Endothelial cell (in vitro differentiated cells): ENCODE measurements at places on chromosomes 16 and 17.
A peak's percentile ranks its signal among the peaks of the same experiment; 100 is the strongest.

DNA sequence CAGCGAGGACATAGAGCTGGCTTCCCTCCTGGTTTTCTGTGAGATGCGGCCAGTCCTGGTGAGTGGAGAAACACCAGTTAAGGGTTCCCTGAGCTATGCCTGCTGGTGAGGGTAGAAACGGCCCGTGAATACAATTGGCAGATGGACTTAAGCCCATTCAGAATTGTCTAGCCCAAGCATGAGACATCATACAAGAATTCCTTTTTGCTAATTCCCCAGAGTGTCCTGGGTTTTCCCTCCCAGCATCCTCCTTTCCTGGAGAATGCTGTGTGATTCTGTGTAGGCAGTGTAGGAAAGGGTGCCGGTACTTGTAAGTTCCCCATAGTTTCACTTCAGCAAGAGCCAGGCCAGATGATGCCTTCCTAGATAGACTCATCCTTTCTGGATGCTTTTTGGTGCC is 65.1 kb downstream of the SDR42E1 start:
- no peak overlapping the region for H3K4me3 ChIP-seq
- no peaks in the 10 kb centered on the region for H3K27me3 ChIP-seq
- no peaks in the 10 kb centered on the region for H3K4me1 ChIP-seq

DNA sequence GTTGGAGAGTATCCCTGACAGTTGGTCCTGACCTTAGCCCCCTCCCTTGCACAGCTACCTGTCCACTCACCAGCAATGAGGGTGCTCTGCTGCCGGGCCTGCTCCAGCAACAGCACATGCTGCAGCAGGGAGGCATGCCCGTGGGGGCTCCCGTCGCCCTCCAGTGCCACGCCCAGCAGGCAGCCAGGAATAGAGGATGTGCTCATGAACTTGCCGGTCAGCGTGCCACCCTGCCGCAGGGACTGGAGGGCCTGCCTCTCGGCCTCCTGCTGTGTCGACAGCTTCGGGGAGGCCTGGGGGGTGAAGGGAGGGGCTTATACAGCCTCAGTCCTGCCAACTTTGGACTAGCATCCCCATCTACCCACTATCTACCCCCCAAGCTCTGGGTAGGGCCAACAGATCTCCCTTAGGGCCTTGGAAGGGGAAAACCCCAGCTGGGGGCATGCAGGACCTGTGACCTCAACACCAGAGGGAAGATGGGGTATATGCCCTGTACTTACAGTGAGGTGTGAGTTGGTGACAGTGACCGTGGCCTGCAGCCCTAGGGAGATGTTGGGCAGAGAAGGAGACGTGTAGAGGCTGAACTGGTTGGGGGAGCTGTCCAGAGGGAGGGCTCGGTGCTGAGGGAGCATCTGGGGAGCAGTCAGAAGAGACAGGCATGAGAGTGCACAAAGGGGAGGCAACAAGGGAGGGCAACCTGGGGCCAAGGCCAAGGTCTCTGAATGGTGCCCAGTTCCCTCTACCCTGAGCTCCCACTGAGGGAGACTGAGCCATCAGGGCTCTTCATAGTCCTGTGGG is 20.9 kb downstream of the G6PC3 start:
- peaks cover 16% of the 10 kb centered on the region for H3K27me3 ChIP-seq
- peak overlapping the region; percentile 73 for H3K4me3 ChIP-seq
- DNase-seq = no peak
- H3K27ac ChIP-seq = peak overlapping the region; percentile 48

GRCh38 chr16:16118337-16118736 is 105.0 kb downstream of the ABCC6 start:
- peaks cover 4% of the 10 kb centered on the region for H3K36me3 ChIP-seq
- H3K4me3 ChIP-seq = no peak overlapping the region
- H3K27ac ChIP-seq = no peak overlapping the region
- peaks cover 6% of the 10 kb centered on the region for H3K27me3 ChIP-seq

DNA sequence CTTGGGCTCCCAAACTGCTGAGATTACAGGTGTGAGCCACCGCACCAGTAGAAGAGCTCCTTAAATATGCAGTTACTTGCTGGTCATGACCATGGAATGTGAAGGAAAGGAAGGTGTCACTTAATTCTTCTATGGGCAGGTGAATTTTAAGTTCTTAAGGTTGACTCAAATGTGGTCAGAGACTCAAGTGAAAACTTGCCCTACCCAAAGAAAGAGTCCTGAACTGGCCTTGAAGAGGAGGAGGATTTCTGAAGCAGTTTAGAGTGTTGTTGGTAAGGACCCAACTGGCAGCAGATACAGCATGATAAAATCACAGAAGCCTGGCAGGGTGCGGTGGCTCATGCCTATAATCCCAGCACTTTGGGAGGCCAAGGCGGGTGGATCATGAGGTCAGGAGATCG is 29.4 kb downstream of the CHD9 start:
- peaks cover 4% of the 10 kb centered on the region for H3K27me3 ChIP-seq
- DNase-seq = no peak
- H3K4me3 ChIP-seq = no peak overlapping the region
- H3K27ac ChIP-seq = no peak overlapping the region

- H3K4me3 ChIP-seq = no peak overlapping the region
- no peak overlapping the region for H3K27ac ChIP-seq
- no peaks in the 10 kb centered on the region for H3K27me3 ChIP-seq
- no peak for DNase-seq
These were observed 7.7 kb upstream of the RASL10B start for GRCh38 chr17:35723735-35724134.

DNA sequence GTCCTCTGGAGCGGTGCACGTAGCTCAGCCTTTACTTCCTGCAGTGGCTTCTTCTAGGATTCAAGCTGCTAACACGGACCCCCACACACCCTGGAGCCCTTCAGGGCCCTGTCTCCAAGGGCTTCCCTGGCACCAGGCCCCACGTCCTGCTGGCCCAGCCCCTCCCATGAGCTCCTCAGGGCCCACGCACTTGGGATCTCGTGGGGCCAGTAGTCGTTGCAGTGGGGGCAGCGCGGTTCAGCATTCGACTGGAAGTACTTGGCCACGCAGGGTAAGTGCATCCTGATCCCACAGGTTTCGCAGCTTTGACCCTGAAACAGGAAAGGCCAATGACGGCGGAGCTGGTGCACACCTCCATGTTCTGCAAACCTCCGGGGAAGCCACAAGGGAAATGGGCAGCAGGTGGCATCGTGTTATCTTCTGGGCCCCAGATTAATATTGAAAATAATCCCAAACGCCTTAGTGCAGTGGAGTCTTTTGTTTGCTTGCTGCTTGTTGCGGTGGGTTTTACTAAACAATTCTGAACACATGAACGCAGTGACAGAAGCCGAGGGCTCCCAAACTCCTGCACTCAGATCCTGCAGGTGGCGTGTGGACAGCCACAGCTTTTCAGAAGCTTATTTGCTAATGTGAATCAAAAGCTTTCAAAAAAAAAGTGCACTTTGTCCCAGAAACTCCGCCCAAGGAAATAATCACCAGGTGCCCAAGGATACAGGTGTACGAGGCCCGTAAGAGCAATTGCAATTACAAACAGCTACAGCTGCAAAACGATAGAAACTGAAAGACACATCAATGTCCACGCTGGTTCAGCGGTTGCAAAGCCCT is 22.4 kb downstream of the KDM8 start:
- H3K4me1 ChIP-seq = peaks cover 4% of the 10 kb centered on the region
- H3K27ac ChIP-seq = no peak overlapping the region
- DNase-seq = no peak
- peaks cover 4% of the 10 kb centered on the region for H3K36me3 ChIP-seq
- H3K4me3 ChIP-seq = no peak overlapping the region

DNA sequence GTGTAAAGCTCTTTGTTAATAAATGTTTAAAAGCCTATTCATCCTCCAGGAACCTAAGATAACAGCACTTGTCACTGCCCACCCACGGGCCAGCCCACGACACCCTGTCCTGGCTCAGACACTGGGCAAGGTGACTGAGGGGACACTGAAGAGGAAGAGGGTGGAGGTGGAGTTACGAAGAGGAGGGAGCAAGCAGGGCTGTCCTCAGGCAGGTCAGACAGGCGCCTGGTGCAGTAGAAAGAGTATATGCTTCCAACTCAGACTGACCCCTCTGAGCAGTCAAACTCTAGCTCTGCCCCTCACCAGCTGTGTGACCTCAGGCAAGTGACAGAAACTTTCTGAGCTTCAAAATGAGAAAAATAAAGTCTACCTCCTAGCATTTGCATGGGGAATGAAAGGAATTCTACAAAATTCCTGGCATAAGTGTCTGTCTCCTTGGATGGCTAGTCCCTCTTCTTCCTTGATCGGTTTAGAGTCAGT is 22.8 kb downstream of the TEX2 start:
- DNase-seq = no peak
- no peak overlapping the region for H3K4me3 ChIP-seq
- H3K4me1 ChIP-seq = peaks cover 32% of the 10 kb centered on the region
- H3K36me3 ChIP-seq = no peaks in the 10 kb centered on the region
- H3K27ac ChIP-seq = no peak overlapping the region

GRCh38 chr16:88499292-88499691 is 46.2 kb downstream of the ZFPM1 start:
- H3K4me3 ChIP-seq = no peak overlapping the region
- H3K27ac ChIP-seq = no peak overlapping the region
- peaks cover 4% of the 10 kb centered on the region for H3K36me3 ChIP-seq
- DNase-seq = no peak

- DNase-seq = no peak
- H3K27me3 ChIP-seq = peaks cover 6% of the 10 kb centered on the region
- no peak overlapping the region for H3K4me3 ChIP-seq
- H3K4me1 ChIP-seq = peaks cover 4% of the 10 kb centered on the region
- no peak overlapping the region for H3K27ac ChIP-seq
- H3K36me3 ChIP-seq = peaks cover 27% of the 10 kb centered on the region
These were observed 13.0 kb upstream of the NFATC3 start for GRCh38 chr16:68072038-68072695.

DNA sequence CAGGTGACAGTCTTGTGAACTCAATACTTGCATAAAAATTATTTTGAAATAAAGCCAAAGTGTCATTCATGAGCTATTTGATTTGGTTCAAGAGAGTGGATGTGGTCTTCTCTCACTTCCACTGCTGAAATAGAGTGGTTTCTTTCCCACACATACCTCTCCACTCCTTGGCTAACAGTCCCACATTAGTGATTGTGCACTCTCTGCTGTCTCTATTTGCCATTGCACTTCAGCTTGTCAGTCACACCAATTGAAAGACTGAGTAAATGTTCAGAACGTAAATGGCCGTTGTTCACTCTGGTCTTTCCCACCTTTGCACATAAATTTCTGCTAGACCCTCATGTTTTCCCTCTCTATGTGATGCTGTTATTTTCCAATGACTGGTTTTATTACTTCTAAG is 197.5 kb downstream of the FTO start:
- no peak for DNase-seq
- peaks cover 14% of the 10 kb centered on the region for H3K4me1 ChIP-seq
- no peaks in the 10 kb centered on the region for H3K36me3 ChIP-seq
- H3K4me3 ChIP-seq = no peak overlapping the region

- H3K4me1 ChIP-seq = no peaks in the 10 kb centered on the region
- no peaks in the 10 kb centered on the region for H3K36me3 ChIP-seq
- no peak overlapping the region for H3K27ac ChIP-seq
- DNase-seq = no peak
- H3K4me3 ChIP-seq = no peak overlapping the region
These were observed 418.7 kb downstream of the KCNJ2 start for GRCh38 chr17:70588003-70588402.

- H3K4me3 ChIP-seq = no peak overlapping the region
- DNase-seq = no peak
- H3K27ac ChIP-seq = no peak overlapping the region
- H3K36me3 ChIP-seq = peaks cover 8% of the 10 kb centered on the region
- peaks cover 6% of the 10 kb centered on the region for H3K27me3 ChIP-seq
These were observed 57.2 kb upstream of the ALOX12 start for GRCh38 chr17:6938637-6939036.

DNA sequence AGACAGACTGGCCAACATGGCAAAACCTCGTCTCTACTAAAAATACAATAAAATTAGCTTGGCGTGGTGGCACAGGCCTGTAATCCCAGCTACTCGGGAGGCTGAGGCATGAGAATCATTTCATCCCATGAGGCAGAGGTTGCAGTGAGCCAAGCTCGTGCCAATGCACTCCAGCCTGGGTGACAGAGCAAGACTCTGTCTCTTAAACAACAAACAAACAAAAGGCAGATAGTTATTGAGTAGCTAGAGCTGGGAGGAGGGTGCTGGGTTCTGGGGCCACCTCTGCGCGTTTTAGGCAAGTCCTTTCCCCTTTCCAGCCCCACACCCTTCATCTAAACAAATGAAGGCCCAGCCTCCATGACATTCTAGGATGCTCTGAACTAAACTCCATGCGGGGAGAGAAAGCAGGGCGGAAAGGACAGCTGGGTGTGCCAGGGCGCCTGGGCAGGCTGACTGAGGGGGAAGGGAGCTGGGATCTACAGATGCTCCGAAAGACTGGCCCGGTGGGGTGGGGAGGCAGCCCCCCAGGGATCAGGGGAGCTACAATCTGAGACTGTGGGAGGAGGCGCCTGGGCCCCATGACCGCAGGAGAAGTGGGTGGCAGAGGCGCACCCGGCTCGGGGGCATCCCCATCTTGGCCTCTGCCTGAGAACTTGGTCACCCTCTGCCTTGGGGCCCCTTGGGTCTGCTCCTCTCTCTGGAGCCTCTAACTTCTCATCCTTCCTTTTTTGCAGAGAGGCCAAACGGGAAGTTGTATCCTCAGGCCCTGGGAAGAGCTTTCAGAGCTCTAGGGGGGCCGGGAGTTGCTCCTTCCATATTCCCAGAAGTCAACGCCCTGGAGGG is 910 bp downstream of the ITGAL start:
- DNase-seq = no peak
- no peak overlapping the region for H3K4me3 ChIP-seq
- H3K27ac ChIP-seq = no peak overlapping the region
- no peaks in the 10 kb centered on the region for H3K36me3 ChIP-seq
- H3K27me3 ChIP-seq = no peaks in the 10 kb centered on the region
- H3K4me1 ChIP-seq = no peaks in the 10 kb centered on the region

GRCh38 chr17:74196541-74197317 is 6.7 kb upstream of the RPL38 start:
- H3K4me1 ChIP-seq = peaks cover 12% of the 10 kb centered on the region
- H3K27ac ChIP-seq = no peak overlapping the region
